HT1080 (cell line): ENCODE measurements at places on chromosomes 5 and 9. TPM values are rescaled to one million over a fixed set of nuclear protein-coding genes. Genes with fewer than 3 reads are reported as not detected.

DNA sequence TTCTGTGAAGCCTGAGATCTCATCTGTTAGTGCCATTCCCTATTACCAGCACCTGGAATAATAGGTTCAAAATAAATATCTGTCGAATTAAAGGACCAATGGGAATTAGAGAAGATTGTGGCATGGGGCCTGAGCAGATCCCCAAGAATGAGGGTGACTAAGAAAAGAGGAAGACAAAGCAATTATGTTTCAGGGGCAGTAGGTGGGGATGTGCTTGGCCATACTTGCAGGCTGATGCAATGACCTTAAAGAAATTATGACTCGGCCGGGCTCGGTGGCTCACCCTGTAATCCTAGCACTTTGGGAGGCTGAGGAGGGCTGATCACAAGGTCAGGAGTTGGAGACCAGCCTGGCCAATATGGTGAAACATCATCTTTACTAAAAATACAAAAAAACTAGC, 562.8 kb downstream of the PTPRD start:
- DNase-seq, result peak; percentile 69

GRCh38 chr9:126203313-126203712, 123.3 kb upstream of the MVB12B start:
- no peak for DNase-seq

PCDHB16 gene
- total RNA-seq, result 0.03 TPM in 1 of 2 replicates, not detected in the other

LMNB1 gene
- 91.0 and 129 TPM in 2 replicates for total RNA-seq

LEAP2 gene
- 0.21 and 0.77 TPM in 2 replicates for total RNA-seq
